ENCODE measurements at places on chromosomes 1 and 21. TPM values are rescaled to one million over a fixed set of nuclear protein-coding genes. Genes with fewer than 3 reads are reported as not detected.

The CHML gene
- total RNA-seq: 8.2 TPM

The CDK18 gene
- total RNA-seq: 179 TPM

The FAM177B gene
- total RNA-seq: not detected

The AMY1B gene
- total RNA-seq: not detected

The LRRC38 gene
- total RNA-seq: 0.30 TPM

The ADGRL2 gene
- total RNA-seq: 52.5 TPM

The TTC39A gene
- 25.7 TPM for total RNA-seq

The CCDC190 gene
- total RNA-seq: 0.80 TPM

DNA sequence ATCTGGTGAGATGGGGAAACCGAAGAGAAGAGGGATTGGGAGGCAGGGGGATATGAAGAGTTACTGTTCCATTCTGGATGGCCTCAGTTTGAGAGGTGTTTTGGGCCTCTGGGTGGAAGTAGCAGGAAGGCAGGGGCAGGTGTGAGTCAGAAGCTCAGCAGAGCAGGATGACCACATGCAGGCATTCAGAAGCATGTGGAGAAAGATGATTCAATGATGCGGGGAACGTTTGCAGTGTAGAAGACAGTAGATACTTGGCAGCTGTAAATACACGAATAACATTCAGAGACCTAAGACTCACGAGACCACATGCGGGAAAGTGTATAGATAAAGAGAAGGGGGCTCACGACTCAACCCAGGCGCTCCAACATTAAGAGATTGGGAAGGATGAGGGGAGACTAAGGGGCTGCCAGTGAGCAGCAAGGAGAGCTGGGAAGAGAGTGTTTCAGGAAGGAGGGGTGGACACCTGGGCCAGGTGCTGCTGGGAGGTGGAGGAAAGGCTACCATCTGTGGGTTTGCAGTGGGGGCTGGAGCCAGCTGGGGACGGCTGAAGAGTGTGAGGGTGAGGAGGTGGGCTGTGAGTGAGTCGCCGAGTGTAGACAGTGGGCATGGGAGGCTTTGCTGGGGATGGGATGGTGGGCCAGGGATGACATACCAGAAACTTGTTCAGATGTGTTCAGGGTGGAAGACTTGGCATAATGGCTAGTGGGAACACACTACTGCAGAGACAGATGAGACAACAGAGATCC is 5.8 kb upstream of the EPS8L3 start:
- no peaks in the 10 kb centered on the region for H3K27me3 ChIP-seq
- peaks cover 36% of the 10 kb centered on the region for H3K4me1 ChIP-seq

DNA sequence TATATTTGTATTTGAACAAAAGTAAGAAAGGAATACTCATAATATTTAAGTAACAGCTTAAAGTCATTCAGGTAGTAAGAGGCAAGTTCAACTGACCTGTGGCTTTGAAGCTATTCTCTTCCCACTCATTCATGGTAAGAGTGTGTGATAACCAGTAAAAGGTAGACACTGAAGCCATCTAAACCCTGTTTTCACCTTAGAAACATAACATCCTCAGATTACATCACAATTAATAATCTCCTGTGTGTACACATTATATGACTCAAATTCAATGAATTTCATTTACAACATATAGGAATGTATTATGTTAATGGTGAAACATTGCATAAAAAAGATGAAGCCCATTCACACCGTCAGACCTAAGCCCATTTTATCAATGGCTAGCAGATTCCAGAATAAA is 364.8 kb upstream of the SNX7 start:
- no peaks in the 10 kb centered on the region for H3K4me1 ChIP-seq
- no peak overlapping the region for H3K27ac ChIP-seq
- H3K4me3 ChIP-seq: no peak overlapping the region

DNA sequence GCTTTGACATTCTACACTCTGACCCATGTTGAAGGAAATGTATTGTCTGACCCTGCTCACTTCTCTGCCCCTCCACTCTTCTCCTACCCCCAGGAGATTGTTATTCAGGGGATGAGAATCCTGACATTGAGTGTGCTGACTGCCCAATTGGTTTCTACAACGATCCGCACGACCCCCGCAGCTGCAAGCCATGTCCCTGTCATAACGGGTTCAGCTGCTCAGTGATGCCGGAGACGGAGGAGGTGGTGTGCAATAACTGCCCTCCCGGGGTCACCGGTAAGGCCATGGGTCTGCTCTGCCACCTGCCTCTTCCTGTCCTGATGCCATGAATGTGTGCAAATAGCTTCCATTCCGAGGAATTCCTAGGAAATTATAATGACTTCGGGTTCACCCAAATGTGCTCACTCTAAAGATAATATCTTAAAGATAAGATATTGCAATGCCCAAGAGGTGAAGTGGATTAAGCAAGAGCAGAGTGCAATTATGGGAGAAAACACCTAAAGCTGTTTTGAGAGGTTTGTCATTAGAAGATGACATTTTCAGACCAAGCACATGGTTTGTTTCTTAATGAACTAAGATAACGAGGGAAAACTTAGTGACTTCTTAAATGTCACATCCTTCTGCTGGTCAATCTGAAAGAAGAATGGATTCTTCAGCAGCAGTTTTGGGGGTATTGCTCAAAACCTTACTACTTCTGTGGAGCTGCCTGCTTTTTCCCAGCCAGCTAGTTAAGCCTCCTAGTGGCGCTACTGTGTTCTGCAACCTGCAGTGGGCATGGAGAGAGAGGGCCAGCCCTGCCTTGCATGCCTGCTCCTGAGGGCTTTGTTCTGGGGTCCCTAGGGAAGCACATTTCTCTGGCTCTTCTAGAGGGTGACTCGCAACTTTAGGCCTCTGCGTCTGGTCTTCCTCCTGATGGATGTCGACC is 41.6 kb downstream of the LAMC2 start:
- no peaks in the 10 kb centered on the region for H3K27me3 ChIP-seq
- peaks cover 4% of the 10 kb centered on the region for H3K4me1 ChIP-seq
- no peaks in the 10 kb centered on the region for H3K36me3 ChIP-seq
- no peak overlapping the region for H3K4me3 ChIP-seq
- H3K27ac ChIP-seq: no peak overlapping the region

DNA sequence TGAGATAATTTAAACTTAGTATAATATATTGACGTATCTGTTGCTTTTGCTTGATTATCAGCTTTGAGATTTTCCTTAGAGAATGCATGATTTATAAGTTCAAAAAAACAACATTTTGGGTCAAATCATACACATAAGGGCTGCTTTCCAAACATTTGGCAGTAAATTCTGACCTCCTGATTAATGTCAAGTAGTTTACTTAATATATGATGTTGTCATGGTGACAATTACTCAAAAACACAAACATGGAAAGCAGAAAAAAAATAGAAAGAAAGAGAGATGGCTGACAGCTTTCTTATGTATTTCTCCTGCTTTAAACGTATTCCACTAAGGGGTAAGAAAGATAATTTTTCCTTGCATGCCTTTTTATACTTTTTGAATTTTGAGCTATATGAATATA is 258.2 kb upstream of the C1orf105 start:
- peaks cover 18% of the 10 kb centered on the region for H3K4me1 ChIP-seq
- no peaks in the 10 kb centered on the region for H3K27me3 ChIP-seq
- no peak overlapping the region for H3K27ac ChIP-seq
- DNase-seq: no peak
- H3K36me3 ChIP-seq: no peaks in the 10 kb centered on the region

DNA sequence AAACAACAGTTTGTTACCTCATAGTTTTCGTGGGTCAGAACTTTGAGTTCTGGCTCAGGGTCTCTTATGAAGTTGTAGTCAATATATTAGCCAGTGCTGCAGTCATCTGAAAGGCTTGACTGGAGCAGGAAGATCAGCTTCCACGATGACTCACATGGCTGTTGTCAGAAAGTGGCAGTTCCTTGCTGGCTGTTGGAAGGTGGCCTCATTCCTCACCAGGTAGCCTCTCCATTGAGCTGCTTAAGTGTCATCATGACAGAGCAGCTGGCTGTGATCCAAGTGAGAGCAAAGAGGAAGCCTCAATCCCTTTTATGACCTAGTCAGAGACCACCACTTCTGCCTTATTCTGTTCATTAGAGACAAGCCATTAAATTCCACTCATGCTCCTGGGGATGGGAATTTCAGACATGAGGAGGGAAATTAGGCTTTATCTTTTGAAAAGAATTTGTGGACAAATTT is 5.6 kb downstream of the OSBPL9 start:
- H3K4me3 ChIP-seq: no peak overlapping the region
- peak overlapping the region; percentile 59 for H3K27ac ChIP-seq
- no peaks in the 10 kb centered on the region for H3K36me3 ChIP-seq
- DNase-seq: peak; percentile 22
- H3K27me3 ChIP-seq: no peaks in the 10 kb centered on the region

DNA sequence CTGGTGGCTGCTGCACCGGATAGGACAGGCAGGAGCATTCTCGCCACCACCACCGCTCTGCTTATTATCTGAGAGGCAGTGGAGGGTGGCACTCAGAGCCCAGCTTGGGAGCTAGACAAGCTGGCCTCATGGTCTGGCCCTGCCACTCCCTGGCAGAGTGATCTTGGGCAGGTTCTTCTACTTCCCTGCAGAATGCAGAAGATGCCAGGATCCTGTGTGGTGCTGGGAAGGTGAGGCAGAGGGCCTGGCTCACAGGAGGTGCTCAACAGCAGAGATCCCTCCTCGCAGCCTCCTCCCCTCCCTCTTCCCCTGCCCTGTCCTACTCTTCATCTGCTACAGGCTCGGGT is 60.4 kb downstream of the ARHGEF10L start:
- no peak for DNase-seq
- H3K4me1 ChIP-seq: peaks cover 54% of the 10 kb centered on the region
- H3K4me3 ChIP-seq: no peak overlapping the region

GRCh38 chr1:115469703-115470476 is 131.8 kb upstream of the NGF start:
- peak; percentile 27 for DNase-seq
- no peak overlapping the region for H3K4me3 ChIP-seq
- H3K27ac ChIP-seq: no peak overlapping the region
- H3K36me3 ChIP-seq: no peaks in the 10 kb centered on the region
- peaks cover 3% of the 10 kb centered on the region for H3K4me1 ChIP-seq

GRCh38 chr1:91075233-91076135 is 53.6 kb upstream of the ZNF644 start:
- H3K36me3 ChIP-seq: no peaks in the 10 kb centered on the region
- H3K27me3 ChIP-seq: no peaks in the 10 kb centered on the region
- H3K27ac ChIP-seq: no peak overlapping the region

DNA sequence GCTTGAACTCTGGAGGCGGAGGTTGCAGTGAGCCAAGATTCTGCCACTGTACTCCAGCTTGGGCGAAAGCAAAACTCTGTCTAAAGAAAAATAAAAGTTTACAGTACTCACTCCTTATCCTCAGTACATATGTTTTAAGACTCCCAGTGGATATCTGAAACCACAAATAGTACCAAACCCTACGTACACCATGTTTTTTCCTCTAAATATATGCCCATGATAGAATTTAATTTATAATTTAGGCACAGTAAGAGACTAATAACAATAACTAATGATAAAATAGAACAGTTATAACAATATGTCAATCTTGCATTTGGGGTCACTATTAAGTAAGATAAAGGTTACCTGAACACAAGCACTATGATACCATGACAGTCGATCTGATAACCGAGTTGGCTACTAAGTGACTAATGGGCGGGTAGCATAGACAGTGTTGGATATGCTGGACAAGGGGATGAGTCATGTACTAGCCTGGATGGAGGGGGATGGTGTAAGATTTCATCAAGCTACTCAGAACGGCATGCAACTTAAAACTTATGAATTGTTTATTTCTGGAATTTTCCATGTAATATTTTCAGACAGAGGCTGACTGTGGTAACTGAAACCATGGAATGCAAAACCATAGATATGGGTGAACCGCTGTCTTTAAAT is 43.7 kb downstream of the ST7L start:
- no peak for DNase-seq
- no peaks in the 10 kb centered on the region for H3K4me1 ChIP-seq
- no peak overlapping the region for H3K4me3 ChIP-seq
- no peaks in the 10 kb centered on the region for H3K27me3 ChIP-seq

DNA sequence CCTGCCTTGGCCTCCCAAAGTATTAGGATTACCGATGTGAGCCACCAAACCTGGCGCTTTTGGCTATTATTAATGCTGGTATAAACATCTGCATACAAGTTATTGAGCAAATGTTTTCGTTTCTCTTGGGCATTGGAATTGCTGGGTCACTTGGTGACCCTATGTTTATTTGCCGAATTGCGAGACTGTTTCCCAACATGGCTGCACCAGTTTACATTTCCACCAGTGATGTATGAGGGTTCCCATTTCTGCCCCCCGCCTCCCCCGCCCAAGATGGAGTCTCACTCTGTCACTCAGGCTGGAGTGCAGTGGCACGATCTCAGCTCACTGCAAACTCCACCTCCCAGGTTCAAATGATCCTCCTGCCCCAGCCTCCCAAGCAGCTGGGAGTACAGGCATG is 20.9 kb downstream of the SFPQ start:
- H3K36me3 ChIP-seq: peaks cover 28% of the 10 kb centered on the region
- H3K4me1 ChIP-seq: no peaks in the 10 kb centered on the region
- H3K4me3 ChIP-seq: no peak overlapping the region

DNA sequence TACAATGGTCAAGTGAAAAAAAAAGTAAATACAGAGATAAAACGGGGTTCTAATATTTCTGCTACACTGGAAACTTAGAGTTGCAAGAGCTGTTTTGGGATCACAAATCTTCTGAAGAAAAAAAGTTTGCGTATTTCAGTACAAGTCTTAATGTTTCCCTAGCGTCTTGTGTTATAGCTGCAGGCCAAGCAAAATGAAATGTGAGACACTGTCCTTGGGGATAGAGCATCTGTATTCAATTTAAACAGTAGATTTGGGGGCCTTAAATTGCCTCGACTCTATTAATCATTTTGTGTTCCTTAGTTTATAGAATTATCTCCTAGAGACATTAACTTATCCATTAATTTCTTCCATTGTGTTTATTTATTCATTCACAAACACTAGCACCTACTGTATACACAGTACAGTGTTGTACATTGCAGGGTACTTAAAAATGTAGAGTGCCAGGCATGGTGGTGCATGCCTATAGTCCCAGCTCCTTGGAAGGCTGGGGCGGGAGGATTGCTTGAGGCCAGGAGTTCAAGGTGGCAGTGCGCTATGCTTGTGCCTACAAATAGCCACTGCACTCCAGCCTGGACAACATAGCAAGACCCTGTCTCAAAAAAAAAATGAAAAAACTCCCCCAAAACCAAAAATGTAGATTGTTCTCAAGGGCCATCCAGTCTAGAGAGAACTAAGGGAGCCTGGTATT is 7.9 kb downstream of the DISC1 start:
- peaks cover 12% of the 10 kb centered on the region for H3K4me1 ChIP-seq
- H3K27ac ChIP-seq: no peak overlapping the region
- H3K27me3 ChIP-seq: no peaks in the 10 kb centered on the region
